ENCODE measurements at places on chromosomes 5 and 9. TPM values are rescaled to one million over a fixed set of nuclear protein-coding genes. Genes with fewer than 3 reads are reported as not detected.
A peak's percentile ranks its signal among the peaks of the same experiment; 100 is the strongest.

The GPX3 gene
- total RNA-seq = not detected

The GHR gene
- total RNA-seq = not detected

The DRD1 gene
- total RNA-seq = not detected

The SLC1A1 gene
- not detected for total RNA-seq

The RHOBTB3 gene
- 0.06 TPM for total RNA-seq

The PCDHGC4 gene
- not detected for total RNA-seq

DNA sequence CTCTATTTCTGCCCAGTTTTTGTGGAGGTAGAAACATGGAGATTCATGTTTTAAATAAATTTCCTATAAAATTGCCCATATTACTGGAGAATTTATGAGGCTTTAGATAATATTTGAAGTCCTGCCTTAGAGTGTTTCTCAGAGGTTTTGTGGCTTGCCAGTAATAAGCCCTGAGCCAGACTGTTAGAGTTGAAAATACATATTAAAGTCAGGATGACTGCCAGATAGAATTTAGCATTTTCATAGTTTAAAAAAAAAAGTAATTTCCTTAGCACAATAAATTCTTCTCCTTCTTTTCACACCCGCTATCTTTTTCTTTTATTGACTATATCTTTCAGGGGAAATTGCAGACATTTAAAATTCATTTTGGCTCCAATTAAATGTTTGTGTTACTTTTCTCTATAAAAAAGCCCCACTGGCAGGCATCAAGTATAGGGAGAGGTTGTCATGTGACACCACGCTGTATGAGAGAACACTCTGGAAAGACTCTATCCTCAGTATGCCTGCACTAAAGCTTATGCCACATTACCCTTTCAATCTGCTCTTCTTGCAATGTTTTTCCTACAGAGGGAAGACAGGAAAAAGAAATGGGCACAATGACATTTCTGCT lies 135.2 kb downstream of the MPDZ start:
- H3K4me1 ChIP-seq = no peaks in the 10 kb centered on the region
- no peak overlapping the region for H3K4me3 ChIP-seq
- no peaks in the 10 kb centered on the region for H3K27me3 ChIP-seq
- H3K36me3 ChIP-seq = no peaks in the 10 kb centered on the region
- no peak for DNase-seq
- no peak overlapping the region for H3K27ac ChIP-seq

GRCh38 chr5:90551376-90551775 lies 7.2 kb upstream of the ADGRV1 start:
- H3K4me3 ChIP-seq = no peak overlapping the region
- H3K36me3 ChIP-seq = no peaks in the 10 kb centered on the region
- no peaks in the 10 kb centered on the region for H3K4me1 ChIP-seq
- peaks cover 38% of the 10 kb centered on the region for H3K27me3 ChIP-seq

DNA sequence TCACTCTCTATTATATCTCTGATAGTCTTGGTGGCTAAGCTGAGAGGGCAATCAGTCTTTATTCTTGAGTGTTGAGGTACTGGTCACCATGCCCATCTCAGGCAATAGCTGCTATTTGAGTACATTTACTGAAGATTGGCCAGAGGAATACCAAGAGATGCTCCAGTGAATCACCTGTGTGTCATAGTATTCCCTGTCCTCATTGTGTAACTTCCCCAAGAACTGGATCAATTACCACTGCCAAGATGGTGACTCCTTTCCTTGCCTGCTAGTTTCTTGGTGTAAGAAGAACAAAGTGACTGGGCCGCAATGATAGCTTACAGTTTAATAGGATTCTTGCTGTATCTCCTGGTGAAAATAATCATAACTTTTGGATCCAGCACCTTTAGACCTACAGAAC lies 418.7 kb upstream of the KIF2A start:
- DNase-seq = no peak
- no peak overlapping the region for H3K4me3 ChIP-seq
- H3K4me1 ChIP-seq = no peaks in the 10 kb centered on the region
- H3K27ac ChIP-seq = no peak overlapping the region

The MAT2B gene
- 101 TPM for total RNA-seq

GRCh38 chr5:9363449-9363848 lies 182.4 kb downstream of the SEMA5A start:
- DNase-seq = no peak
- no peaks in the 10 kb centered on the region for H3K36me3 ChIP-seq
- no peak overlapping the region for H3K4me3 ChIP-seq
- H3K4me1 ChIP-seq = no peaks in the 10 kb centered on the region
- no peak overlapping the region for H3K27ac ChIP-seq

The CORO2A gene
- total RNA-seq = 11.7 TPM

DNA sequence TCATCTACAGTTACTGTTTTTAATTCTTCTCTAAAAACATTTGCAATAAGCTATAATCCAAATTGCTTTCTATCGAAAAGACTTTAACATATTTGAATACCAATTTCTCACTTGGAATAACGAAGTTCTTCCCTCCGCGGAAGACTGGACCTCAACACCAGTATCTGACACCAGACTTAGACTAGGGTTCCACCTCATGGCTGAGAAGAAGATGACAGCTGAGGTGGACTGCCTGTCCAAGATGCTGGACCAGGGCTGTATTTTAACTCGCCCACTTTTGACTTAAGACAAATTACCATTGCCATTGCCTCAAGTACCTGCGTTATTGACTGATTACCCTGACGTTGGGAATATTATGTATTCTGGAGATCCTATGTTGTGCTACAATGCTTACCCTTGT lies 34.1 kb downstream of the ZMAT2 start:
- no peak overlapping the region for H3K27ac ChIP-seq
- no peaks in the 10 kb centered on the region for H3K36me3 ChIP-seq
- no peaks in the 10 kb centered on the region for H3K4me1 ChIP-seq
- DNase-seq = no peak

DNA sequence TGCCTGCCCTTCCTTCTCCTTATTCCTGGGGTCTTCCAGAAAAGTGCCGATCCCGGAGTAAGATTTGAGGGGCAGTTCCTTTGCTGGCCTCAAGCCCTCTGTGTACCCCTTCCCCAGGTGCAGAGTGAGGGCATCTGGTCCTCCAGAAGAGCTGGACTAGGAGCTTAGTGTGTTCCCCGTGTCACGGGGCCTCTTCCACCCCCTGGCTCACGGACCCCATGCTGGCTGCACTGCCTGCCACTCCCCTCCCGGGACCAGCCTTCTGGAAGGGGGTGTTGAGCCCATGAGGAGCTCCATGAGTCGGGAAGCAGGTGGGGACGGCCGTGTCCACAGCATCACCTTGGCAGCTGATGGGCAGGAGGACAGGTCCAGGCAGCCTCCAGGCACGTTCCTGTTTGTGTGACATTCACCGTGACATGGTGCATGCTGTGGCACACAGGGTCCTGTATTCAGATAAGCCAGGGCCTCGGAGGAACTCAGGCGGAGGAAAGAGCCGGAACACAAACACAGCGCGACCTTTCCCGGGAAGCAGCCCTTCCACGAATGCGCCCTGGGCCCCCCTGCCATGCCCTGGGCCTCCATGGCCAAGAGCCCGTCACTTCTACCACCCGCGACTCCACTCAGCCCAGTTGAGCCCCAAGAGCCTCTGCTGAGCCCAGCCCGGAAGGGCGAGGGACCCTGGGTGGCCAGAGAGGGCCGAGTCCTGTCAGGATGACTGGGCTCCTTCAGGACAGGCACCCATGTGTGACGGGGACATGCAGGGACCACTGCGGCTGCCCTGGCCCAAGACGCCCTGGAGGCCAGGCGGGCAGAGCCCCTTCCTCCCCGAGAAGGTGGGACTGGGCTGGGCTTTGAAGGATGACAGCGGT lies 5.9 kb upstream of the LCN1 start:
- H3K4me1 ChIP-seq = peaks cover 6% of the 10 kb centered on the region
- H3K36me3 ChIP-seq = no peaks in the 10 kb centered on the region
- H3K27ac ChIP-seq = no peak overlapping the region
- no peak for DNase-seq
- H3K27me3 ChIP-seq = peaks cover 15% of the 10 kb centered on the region

The LCN9 gene
- total RNA-seq = not detected

DNA sequence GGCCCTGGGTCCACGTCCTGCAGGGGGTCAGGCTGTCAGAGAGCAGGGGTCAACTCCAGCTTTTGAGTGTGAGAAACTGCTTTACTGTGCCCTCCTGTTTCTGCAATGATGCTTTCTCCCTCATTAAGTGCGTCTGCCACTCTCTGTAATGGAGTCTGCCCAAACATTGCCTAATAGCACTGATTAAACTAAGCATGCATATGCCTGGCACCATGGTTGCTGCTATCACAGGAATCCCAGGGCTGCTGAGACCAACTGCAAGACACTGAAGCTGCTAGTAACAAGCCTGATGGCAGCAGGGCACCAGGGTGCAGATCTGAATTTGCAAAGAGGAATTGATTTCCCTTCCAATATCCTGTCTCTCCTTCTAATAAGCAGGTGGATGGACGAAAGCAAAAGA lies 125.3 kb downstream of the SLC24A2 start:
- peaks cover 16% of the 10 kb centered on the region for H3K27me3 ChIP-seq
- no peak overlapping the region for H3K27ac ChIP-seq
- DNase-seq = no peak
- peaks cover 3% of the 10 kb centered on the region for H3K4me1 ChIP-seq
- H3K36me3 ChIP-seq = no peaks in the 10 kb centered on the region

The ZNF366 gene
- total RNA-seq = 0.40 TPM

DNA sequence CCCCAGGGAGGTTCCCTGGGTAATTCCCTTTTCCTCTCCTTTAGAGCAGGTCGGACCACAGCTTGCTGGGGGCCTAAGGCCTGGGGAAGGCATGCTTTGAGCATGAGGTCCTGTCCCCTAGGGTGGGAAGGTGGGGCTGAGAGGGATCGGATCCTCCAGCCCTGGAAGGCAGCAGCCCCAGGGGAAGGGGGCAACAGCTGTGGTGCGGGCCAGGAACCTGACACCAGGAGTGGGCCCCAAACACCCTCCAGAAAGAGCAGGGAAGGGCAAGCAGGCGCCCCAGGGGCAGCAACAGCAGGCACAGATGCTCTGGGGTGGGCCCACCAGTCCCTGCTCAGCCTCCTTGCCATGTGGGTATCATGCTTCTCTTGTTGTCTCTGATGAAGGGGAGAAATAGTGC lies 3.2 kb upstream of the CORO2A start:
- DNase-seq = no peak
- H3K36me3 ChIP-seq = no peaks in the 10 kb centered on the region
- H3K27ac ChIP-seq = no peak overlapping the region
- H3K27me3 ChIP-seq = peaks cover 4% of the 10 kb centered on the region
- H3K4me3 ChIP-seq = no peak overlapping the region

- H3K27ac ChIP-seq = no peak overlapping the region
- DNase-seq = no peak
- peaks cover 3% of the 10 kb centered on the region for H3K36me3 ChIP-seq
- no peaks in the 10 kb centered on the region for H3K27me3 ChIP-seq
- peaks cover 4% of the 10 kb centered on the region for H3K4me1 ChIP-seq
These were observed 80.3 kb downstream of the IQGAP2 start for GRCh38 chr5:76483433-76483832.

GRCh38 chr9:91017245-91017644 lies 215.6 kb downstream of the SYK start:
- no peak for DNase-seq
- H3K4me1 ChIP-seq = no peaks in the 10 kb centered on the region
- H3K27ac ChIP-seq = no peak overlapping the region
- H3K27me3 ChIP-seq = peaks cover 48% of the 10 kb centered on the region
- no peak overlapping the region for H3K4me3 ChIP-seq

- H3K4me3 ChIP-seq = no peak overlapping the region
- no peaks in the 10 kb centered on the region for H3K36me3 ChIP-seq
- H3K27ac ChIP-seq = no peak overlapping the region
- H3K4me1 ChIP-seq = no peaks in the 10 kb centered on the region
- DNase-seq = no peak
- H3K27me3 ChIP-seq = peaks cover 30% of the 10 kb centered on the region
These were observed 75.1 kb upstream of the FAM120A start for GRCh38 chr9:93376411-93376810.

DNA sequence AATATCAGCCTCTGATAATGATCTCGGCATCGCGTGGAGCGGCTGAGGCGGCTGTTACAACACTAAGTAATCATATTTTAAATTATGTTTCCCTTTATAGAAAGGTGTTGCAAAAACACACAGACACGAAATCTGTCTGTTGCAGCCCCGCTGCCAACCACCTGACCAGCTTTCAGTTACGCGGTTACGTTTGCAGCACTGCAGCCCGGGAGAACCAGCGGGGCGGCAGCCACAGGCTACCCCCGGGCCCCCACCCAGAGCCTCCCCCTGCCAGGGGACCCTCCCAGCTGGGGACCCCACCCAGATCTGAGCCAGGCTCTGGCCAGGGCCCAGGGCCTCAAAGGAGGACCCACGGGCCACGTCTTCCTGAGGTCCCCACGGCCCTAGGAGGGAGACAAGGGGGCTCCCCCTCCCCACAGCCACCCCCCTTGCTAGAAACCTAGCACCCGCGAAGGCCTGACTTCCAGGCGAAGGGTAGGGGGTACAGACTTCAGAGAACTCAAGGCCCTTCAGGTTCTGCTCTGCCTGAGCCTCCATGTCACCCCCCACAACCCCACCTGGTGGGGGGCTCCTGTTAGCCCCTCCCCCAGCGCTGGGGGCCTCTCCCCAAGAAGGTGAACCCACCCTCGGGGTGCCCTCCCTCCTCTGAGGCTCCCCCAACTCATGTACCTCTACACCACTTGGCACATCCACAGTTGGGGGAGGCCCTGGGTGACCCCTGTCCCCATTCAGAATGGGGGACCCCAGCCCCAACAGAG lies 6.0 kb downstream of the NACC2 start:
- peaks cover 6% of the 10 kb centered on the region for H3K4me1 ChIP-seq
- no peaks in the 10 kb centered on the region for H3K36me3 ChIP-seq
- DNase-seq = peak; percentile 39

GRCh38 chr5:110371725-110372041 lies 354.8 kb downstream of the TMEM232 start:
- H3K4me3 ChIP-seq = no peak overlapping the region
- H3K27ac ChIP-seq = no peak overlapping the region
- DNase-seq = no peak
- no peaks in the 10 kb centered on the region for H3K4me1 ChIP-seq
- H3K27me3 ChIP-seq = no peaks in the 10 kb centered on the region

The SOHLH1 gene
- total RNA-seq = not detected

GRCh38 chr5:133995341-133995740 lies 9.4 kb downstream of the VDAC1 start:
- peaks cover 2% of the 10 kb centered on the region for H3K36me3 ChIP-seq
- H3K27ac ChIP-seq = peak overlapping the region; percentile 17
- no peak overlapping the region for H3K4me3 ChIP-seq
- H3K4me1 ChIP-seq = peaks cover 46% of the 10 kb centered on the region
- no peak for DNase-seq
- H3K27me3 ChIP-seq = no peaks in the 10 kb centered on the region

DNA sequence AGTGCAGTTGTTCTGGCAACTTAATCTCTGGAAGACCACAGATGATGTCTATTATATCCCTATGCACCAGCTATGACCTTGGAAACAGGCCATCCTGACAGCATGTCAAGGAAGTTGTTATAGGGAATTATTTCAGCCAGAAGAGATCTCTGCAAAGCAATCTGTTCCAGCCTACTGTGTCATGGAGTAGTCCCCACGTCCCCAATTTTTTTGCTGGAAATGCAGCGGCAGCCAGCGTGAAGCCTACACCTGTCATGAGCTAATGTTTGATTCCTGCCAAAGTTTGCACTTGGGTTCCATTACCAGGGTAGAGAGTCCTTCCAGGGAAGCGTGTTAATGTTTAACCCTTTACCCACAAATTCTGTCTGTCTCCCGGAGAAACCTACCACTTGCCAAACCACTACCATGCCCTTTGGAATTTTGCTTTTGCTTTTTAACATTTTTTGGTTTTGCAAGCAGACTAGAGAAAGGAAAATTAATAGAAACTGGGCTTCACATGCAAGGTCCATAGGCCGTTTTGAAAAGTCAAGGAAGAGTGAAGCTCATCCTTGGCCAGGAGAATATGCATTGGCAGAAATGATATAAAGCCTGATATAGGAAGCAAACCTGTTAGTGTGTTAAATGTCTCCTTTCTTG lies 174.9 kb upstream of the SPRY4 start:
- H3K36me3 ChIP-seq = no peaks in the 10 kb centered on the region
- no peak overlapping the region for H3K27ac ChIP-seq
- H3K27me3 ChIP-seq = no peaks in the 10 kb centered on the region
- DNase-seq = no peak

All from activated naive CD8-positive, alpha-beta T cell treated with anti-CD3 and anti-CD28 coated beads, Interleukin-2, amount 10 ng/mL, durations not matched to agents 7 days and 5 days (primary cell).